Hematopoietic multipotent progenitor cell treated with erythropoietin and hydrocortisone succinate and interleukin-3 and kit ligand, for 15 days (in vitro differentiated cells): ENCODE measurements at places on chromosomes 5 and 9.

- DNase-seq: peak; percentile 37
Measured at GRCh38 chr5:138212828-138213160, 329 bp downstream of the CDC23 start.

DNA sequence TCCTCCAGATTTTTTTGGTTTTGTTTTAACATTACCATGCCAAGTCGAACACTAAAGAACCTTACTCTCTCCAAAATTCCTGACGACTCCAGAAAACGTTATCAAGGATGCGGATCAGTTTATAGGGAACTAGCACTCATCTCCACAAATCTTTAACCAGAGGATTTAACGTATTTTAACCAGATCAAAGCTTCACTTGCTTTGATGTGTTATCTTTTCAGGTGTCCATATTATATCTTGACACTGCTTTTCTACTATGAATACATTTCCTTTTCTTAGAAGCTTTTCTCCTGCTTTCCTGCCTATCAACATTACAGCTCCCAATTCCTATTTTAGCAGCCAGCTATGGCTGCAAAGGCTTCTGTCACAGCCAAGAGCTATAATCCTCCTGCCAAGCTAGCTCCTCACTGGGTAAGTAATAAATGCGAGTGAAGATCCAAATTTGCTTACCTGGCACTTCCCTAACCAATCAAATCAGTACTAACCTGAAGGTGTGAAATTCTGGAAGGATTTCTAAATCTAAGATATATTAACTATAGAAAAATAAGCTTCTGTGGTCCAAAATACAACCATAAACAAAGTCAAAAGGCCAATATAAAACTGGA, 60.2 kb downstream of the CDC14B start:
- no peak for DNase-seq

DNA sequence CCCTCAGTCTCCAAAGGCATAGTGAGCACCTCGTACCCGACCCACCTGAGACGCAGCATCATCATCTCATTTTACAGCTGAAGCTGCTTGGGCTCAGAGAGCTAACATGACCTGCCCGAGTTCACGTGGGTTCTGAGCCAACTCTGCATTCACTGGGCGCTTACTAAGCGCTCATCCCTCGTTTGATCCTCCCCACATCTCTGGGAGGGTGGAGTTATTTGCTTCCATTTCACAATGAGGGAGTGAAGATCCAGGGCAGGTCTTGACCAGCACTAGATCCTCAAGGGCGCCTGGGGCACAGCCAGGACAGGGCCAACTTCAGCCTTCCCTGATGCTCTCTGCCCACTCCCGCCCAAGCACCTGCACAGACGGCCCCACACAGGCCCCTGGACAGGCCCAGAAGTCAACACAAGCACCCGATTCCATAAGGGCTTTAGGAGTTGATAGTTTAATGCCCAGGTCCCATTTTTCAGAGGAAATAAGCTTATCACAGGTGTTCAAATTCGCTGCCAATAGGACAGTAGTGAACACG, 80.8 kb downstream of the HRH2 start:
- no peak for DNase-seq

DNA sequence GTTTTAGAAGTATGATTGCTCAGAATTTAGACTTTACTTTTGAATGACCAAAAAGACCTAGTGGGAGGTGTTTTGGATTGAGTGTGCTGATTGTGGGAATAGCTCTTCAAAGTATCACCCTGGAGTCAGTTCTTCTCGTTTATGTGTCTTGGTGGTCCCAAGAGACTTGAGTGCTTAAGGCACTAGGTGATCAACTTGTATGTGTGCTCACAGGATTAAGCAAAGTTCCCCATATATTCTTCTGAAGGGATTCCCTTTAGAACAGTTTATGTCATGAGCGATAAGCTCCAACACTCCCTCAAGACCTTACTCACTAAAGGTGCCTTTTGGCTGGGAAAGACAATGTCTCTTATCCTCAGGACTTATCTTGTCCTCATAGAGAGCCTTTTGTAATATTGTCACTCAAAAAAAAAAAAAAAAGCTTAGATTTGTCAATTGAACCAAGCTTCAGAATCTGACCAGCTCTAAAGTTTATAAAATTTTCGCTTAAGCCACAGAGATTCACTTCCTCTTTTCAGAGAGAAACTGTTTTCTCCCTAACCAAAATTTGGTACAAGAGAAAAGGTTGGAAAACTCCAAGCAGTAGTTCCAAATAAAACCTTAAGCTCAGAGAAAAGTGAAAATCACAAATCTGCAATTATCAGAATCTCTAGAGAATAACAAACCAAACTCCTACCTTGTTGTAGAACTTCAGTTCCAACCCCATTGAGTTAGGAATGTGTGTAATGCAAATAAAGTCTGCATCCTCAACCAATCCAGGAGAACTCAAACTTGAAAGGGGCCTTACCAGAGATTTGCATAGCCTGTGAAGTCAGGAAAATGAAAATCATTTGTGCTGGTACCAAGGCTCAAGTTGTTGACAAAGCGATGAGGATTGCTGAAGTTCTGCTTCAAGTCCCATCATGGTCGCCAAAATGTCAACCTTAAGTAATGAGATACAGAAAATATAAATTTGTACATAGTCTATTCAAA, 40.0 kb upstream of the PDZD2 start:
- no peak for DNase-seq

DNA sequence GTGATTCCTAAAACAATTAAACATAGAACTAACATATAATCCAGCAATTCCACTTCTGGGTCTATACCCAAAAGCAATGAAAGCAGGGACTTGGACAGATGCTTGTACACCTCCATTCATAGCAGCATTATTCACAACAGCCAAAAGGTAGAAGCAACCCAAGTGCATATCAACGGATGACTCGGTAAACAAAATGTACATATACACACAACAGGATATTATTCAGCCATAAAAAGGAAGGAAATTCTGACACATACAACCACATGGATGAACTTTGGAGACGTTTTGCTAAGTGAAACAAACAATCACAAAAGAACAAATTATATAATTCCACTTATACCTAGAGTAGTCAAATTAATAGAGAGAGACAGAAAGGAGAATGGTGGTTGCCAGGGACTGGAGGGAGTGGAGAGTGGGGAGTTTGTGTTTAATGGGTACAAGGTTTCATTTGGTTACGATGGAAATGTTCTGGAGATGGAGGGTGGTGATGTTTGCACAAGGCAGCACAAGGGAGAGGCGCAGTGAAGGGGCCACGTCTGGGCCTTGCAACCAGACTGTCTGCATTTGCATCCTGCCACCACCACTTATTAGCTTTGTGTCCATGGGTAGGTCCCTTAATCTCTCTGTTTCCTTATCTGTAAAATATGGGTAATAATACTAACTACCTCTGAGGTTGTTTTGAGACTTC, 36.3 kb upstream of the RLN1 start:
- DNase-seq: no peak

DNA sequence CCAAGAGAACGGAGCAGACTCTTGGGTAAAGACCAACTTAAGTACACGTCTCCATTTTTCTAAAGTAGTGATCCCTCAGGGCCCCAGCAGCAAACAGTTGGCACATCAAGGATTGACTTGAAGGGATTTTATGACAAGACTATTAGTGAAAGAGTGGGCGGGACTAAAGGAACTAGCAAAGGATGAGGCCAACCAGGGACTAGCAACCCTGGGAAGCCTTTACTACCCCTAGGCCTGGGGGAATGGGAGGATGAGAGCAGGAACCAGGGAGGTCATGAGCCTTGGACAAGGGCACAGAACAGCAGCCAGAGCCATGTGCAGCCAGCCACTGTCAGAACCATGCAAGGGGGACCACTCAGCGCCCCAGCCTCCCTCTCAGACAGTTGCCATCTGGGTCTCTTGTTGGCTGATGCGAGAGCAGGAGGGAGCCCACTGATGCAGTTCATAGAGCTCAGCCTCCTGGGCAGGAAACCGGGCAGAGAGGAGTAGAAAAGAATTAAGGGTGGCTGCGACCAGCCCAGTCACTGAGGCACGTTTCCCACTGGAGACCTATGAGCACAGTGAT, 28.1 kb downstream of the TGFBI start:
- no peak for DNase-seq

DNA sequence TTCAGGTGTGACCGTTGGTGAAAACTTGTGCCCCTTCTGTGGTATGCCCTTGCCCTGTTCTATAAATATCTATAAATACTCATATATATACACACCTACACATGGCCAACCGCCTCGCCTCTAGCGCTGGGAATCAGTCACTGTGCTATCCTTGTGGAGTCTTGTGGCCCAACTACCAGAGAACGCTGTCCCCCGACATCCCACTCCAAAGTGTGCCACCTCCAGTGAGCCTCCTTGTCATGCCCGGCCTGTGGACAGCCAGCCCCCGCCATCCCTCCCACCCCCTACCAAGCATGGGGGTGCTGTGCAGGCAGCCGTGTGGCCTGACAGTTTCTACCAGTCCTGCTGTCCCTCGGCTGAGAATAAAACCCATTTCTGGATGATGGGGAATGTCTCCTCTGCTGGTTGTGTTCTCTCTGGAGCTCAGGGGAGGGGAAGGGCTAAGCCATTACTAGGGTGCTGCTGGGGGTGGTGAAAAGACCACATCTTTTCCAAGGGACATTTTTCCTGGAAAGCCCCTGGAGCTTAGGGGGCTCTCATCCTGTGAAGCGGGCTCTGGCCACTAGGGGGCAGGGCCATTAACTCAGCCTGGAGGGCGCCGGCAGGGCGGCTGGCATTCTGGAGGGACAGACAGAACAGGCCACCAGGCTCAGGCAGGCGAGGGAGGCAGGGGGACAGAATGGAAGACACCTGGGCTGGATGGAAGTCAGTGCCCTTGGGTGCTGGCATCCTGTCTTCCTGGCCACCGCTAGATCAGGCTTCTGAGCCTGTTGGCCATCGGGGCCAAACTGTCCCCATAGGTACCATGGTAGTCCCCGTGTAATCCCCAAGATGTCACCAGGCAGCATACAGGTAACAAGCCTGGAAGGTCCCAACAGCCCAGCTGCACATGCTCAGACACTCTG, 20.7 kb downstream of the GOLGA2 start:
- DNase-seq: peak; percentile 67

DNA sequence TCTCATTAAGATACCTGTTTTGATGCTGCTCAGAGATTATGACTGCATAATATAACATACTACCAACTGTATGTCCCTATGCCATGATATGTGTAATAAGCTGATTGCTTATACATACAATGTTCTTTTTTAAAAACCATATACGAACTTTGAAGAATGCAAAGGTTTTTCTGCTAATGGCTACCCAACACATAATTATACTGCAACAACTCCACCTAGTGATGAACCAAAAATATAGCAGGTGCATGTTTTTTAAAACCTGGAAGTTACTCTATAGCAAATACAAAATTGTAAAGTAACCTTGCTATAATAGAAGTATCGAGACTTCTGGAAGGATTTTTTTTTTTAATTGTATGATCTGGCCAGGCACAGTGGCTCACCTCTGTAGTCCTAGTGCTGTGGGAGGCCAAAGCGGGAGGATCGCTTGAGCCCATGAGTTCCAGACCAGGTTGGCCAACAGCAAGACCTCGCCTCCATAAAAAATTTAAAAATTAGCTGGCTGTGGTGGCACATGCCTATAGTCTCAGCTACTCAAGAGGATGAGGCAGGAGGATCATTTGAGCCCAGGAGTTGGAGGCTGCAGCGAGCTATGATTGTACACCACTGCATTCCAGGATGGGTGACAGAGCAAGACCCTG, 49.1 kb downstream of the HOMER1 start:
- peak; percentile 33 for DNase-seq

DNA sequence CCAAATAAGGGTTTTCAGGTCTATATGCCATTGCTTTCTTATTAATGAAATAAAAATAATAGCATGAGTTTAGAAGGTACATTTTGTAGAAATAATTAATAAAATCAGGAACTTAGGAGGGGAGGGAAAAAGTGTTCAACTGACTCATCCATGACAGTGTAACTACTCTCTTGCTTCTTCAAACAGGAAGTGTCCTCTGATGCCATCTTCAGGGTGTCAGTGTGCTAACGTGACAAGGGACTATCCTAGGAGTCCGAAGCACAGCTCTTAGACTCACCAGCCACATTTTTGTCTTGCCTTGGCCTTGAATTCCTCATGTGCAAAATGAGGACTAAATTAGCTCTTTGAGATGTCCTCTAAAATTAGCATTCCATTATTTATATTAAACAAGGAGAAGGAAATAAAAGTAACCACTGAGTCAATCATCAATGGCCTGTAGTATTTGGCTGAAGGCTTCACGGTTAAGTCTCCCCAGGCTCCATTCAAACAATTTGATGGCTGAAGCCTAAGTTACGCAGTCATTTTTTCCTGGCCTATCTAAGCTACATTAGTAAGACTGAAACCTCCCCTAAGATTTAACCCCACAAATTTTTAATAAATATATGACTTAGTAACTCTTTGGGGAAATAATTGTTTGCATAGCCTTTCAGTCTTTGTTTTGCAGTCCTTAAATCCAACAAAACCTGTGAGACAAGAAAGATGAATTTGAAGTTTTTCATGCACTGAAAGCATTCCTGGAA, 151.1 kb downstream of the ARL15 start:
- no peak for DNase-seq

GRCh38 chr9:134410071-134410834, 84.0 kb downstream of the RXRA start:
- no peak for DNase-seq

DNA sequence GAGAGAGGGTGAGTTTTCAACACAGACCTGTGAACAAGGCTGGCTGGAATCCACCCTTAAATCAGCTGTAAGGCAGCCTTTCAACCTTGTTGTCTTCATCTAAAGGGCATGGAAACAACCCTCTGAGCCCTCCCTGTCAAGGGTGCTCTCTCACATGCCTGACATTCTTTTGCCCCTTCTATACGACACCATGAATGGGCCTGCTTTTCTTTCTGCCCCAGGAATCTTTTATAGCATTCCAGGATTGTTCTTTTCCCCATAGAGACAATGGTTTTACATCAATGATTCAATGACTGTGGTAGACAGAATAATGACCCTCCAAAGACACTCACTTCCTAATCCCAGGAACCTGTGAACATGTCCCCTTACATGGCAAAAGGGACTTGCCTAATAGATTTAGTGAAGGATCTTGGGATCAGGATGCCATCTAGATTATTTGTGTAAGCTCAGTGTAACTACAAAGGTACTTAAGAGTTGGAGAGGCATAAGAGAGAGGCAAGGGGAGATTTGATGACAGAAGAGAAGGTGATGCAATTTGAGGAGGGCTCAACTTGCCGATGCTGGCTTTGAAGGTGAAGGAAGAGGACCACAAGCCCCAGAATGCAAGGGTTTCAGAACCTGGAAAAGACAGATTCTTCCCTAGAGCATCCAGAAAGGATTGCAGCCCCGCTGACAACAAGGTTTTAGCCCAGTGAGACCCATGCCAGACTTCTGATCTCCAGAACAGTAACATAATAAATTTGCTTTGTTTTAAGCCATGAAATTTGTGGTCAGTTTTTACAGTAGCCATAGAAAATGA, 29.2 kb upstream of the HMHB1 start:
- DNase-seq: no peak

GRCh38 chr9:114929201-114929600, 1.2 kb downstream of the TNFSF8 start:
- no peak for DNase-seq

- no peak for DNase-seq
Measured at GRCh38 chr5:102737805-102738469, 17.2 kb upstream of the PAM start.
